ENCODE measurements at places on chromosomes 2 and 18.

- DNase-seq = no peak
Observed at GRCh38 chr2:26485725-26486418, 7.9 kb upstream of the OTOF start.

GRCh38 chr2:190964170-190964795 is 49.7 kb downstream of the STAT1 start:
- DNase-seq = no peak

GRCh38 chr2:232955856-232956255 is 57.2 kb downstream of the NGEF start:
- no peak for DNase-seq

- DNase-seq = no peak
Observed at GRCh38 chr2:39661826-39662225, 3.9 kb upstream of the TMEM178A start.

DNA sequence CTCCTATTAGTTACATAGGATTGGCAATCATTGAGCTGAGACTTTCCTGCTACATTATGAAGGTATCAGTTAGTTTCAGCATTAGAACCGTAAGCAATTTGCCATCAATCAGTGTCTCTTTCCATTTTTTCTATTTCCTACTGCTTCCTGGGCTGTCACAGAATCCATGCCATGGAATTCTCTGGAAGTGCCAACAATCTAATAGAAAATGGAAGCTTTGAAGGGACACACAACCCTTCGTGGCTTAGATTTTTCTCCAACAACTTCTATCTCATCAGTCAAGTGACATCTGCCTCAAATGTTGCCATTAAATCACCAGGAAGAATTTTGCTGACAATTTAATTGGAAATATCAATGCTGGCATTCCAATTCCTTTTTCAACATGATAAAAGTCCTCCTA is 183.5 kb upstream of the PARD3B start:
- no peak for DNase-seq

- DNase-seq = no peak
Observed at GRCh38 chr2:233433794-233434193, 79.5 kb downstream of the DGKD start.

DNA sequence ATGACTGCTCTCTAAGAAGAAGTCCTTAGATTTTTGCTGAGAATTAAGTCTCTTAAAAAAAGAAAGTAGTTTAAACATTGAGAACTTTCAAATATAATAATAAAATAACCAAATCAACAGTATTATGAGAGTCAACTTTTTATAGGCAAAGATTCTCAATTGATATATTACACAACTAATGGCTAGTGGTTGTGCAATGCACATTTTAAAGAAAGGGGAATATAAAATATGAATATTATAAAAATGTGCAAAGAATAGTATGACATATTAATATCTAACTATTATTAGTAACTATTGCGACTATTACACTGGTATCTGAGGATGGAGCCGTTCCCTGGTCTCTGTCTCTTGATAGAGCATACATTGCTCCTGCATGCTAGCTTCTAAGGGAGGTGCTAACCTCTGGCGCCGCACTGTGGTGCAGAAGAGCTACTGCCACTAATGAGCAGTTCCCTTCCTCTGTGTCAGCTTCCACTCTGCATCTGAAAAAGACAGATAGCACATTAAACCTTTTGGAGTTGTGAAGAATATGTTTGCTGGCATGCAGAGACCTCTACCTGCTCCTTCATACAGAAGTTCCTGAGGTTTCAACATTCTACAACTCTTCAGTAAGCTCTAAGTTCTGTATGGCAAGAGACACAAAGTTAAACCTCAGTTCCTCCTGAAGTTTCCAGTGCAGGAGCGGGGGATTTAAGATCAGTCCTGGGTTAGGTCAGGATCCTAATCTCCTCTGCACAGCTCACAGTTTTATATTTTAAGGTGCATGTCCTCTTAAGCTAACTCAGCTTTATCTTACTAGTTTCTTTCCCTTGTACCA is 3.5 kb upstream of the SLC9A2 start:
- DNase-seq = no peak

DNA sequence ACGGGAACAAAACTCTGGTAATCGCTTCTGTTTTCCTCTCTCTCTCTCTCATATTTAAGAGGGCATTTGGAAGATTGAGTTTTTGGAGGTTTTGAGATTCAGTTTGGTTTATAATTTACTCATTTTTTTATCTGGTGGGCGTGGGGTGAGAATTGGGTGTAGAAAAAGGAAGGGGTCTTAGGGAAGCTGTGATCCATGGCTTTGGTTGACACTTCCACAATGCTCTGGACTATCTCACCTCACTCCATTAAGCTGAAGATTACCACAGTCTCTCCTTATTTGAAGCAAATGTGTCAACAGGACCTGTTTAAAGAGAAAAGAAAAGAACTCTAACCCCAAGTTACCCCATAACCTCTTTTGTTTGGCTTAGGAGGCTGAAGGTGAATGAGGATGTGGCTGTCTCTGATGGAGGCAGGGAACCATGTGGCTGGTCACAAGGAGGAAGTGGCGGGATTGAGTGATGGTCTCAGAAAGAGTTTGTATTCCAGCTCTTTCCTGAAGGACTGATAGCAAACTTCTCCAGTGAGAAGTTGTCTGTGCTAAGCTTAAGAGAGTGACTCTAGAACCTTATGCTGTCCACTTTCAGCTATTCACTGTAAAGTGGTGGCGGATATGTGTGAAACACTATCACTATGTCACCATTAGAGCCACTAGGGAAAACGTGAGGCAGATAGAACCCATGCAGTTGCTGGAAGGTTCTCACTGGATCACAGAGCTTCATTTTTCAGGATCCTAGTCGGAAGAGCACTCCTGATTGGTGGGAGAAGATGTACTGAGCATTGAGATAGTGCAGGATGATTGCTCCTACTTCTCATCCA is 934 bp downstream of the ZNF804A start:
- no peak for DNase-seq

DNA sequence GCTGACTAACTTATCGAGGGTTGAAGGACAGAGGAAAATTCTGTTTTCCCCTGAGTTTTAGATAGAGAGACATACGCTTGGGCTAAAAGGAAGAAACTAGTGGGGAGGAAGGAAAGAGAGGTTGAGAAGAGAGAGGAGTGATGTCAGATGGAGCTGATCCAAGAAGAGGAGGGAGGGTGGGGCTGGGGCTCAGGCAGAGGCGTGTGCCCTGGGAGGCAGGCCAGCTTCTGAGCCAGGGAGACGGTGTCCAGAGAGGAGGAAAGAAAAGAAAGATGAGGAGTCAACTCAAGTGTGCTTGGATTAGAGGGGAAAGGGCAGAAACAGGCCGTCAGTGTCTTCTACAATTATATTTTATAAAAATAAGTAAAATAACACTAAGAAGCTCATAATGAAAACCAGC is 56.2 kb downstream of the EMILIN2 start:
- no peak for DNase-seq

- DNase-seq = no peak
Observed at GRCh38 chr2:68828887-68829708, 42.1 kb downstream of the BMP10 start.

DNA sequence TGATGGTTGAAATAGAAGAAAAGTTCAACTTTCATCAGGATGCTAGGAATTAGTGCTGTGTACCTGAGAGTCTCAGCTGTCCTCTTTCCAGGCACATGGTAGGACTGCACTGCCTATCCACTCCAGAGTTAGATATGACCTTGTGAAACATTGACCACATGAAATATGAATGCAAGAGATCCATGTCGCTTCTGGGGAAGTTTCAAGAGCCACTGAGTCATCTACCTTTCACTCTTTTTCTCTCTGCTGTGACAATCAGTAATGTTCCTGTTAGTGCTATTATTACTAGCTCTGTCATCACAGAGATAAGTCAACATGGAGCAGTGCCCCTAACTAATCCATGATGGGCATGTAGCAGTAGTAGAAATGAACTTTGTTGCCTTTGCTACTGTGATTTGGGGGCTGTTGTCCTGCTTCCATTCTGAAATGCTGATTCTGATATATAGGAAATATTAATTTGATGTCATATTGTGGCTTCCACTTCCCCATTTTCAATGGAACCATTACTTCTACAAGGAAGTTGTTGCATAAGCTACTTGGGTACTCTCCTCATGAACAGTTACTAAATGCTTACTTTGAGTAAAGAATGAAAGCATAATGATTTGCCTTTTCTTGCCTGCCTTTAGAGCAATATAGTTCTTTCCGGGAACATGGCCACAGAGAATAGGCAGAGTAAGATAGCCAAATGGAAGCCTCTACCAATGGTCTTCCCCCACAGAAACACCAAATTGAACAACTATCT is 192.8 kb upstream of the ZNF521 start:
- no peak for DNase-seq

DNA sequence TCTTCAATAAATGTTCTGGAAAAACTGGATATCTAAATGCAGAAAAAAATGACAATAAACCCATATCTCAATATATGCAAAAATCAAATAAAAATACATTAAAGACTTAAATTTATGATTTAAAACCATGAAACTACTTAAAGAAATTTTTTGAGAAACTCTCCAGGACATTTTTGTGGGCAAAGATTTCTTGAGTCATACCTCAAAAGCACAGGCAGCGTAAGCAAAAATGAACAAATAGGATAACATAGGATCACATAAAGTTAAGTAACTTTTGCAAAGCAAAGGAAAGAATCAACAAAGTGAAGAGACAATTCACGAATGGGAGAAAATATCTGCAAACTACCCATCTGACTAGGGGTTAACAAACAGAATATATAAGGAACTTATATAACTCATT is 1545.5 kb downstream of the SUCLG1 start:
- DNase-seq = no peak

GRCh38 chr18:60022671-60023276 is 123.0 kb downstream of the PMAIP1 start:
- DNase-seq = no peak

DNA sequence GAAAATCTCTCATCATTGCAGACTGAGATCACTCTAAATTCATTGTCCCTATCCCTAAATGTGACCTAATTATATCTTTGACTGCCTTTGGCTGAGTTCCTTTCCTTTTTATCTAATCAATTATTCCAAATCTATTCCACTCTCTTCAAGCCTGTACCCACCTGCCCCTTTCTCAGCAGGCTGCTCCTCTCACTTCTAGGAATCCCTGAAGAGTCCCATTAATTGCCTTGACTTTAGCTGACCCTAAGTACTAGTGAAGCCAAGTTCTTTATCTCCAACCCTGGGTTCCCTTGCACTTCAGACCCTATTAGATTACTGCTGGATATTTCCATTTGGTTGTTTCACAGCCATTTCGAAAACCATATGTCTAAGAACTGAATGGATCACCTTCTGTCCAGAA is 102.8 kb downstream of the GREB1L start:
- no peak for DNase-seq

- DNase-seq = no peak
Observed at GRCh38 chr2:231409776-231410175, 14.3 kb downstream of the B3GNT7 start.

DNA sequence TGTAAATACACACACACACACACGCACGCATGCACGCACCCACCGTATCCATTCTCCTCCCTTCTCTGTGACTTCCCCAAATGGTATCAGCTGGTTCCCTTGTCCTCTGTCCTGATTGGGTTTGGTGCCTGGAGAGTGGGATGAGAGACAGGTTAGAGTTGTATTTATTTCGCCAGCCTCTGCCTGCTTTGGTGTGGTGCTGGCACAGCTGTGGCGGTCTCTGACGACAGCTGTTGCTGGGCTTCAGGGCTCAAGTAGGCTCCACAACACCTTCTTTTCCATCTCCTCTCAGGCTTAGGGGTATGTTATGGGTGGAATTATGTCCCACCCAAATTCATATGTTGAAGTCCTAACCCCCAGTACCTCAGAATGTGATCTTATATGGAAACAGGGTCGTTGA is 94.9 kb upstream of the ITGA6 start:
- DNase-seq = no peak

- no peak for DNase-seq
Observed at GRCh38 chr2:220123751-220124150, 496.3 kb downstream of the SLC4A3 start.

DNA sequence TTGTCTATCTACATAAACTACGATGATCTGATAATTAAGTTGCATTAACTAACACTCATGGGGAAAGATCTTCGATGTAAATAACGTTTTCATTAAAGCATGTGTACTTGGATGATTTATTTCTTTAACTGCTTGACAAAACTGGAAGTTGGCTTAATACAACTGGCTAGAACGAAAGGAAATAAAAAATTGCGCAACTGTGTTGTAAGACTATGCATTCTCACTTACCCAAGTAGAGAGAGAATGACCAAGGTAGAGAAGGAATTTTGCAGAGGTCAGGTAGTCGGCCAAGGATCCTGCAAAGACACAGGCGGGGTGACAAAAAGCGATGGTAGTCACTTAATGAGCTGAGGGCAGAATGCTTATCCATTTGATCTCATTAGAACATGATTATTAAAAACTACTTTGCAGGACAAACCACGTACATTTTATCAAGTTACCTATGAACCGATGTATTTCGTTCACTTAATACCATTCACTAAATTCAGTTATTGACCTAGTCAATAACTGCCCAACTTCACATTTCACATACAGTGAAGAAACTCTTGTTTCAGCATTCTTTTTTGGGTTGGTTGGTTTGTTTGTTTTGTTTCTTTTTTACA is 900 bp downstream of the SLC40A1 start:
- no peak for DNase-seq

DNA sequence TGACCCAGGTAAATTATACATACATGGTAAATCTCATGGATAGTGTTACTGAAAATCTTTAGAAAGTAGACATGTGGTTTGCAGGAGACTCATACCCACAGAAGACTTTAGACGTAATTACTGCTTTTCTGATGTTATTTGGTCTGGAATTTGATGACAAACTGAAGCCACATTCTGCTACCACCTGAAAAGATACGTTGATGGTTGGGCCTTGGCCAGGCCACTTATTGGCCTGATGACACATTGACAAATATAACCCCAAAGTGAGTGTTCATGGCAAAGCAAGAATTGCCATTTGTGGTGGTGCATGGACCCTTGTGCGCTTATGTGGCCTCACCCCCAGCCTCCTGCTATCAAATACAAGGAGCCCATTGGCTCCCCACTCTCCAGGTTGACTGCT is 155.6 kb downstream of the METTL4 start:
- no peak for DNase-seq

DNA sequence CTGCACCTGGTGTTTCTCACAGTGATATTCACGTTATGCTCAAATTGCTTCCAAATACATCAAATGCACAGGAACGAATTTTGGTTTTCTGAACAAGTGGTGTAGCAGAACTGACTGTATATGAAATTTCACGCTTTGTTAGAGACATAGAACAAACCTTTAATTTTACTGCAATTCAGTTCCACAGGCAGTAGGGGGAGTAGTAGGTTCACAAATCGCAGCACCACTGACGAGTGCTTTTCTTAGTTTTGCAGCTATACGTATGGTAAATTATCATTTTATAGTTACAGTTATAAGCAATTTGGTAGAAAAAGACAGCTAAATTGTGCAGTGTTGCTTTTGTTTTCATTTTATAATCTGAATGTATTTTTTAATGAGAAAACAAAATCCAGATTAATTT is 113.3 kb downstream of the KIAA1328 start:
- peak; percentile 1 for DNase-seq

- no peak for DNase-seq
Observed at GRCh38 chr2:89850481-89850880, 1159.0 kb downstream of the RPIA start.

DNA sequence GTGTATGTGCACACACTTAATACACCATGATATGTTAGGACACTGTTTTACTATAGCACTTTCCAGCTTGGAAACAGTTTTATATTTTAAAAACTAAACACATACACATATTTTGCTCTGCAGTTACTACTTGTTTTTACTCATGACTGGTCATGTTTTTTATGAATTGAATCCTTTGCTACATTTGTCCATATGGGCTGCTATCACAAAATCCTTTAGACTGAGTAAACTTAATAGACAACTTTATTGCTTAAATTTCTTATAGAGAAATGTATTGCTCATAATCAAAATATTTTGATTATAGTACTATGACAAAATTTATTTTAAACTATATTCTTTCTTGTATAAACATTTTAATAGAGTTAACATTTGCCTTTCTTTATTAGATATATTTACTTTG is 314.8 kb downstream of the RBM43 start:
- no peak for DNase-seq
